ENCODE measurements at places on chromosomes 6 and 20. TPM values are rescaled to one million over a fixed set of nuclear protein-coding genes. Genes with fewer than 3 reads are reported as not detected.

The TAF11 gene
- 18.2 TPM for total RNA-seq

The C20orf202 gene
- not detected for total RNA-seq

The NFYA gene
- total RNA-seq: 14.9 TPM

DNA sequence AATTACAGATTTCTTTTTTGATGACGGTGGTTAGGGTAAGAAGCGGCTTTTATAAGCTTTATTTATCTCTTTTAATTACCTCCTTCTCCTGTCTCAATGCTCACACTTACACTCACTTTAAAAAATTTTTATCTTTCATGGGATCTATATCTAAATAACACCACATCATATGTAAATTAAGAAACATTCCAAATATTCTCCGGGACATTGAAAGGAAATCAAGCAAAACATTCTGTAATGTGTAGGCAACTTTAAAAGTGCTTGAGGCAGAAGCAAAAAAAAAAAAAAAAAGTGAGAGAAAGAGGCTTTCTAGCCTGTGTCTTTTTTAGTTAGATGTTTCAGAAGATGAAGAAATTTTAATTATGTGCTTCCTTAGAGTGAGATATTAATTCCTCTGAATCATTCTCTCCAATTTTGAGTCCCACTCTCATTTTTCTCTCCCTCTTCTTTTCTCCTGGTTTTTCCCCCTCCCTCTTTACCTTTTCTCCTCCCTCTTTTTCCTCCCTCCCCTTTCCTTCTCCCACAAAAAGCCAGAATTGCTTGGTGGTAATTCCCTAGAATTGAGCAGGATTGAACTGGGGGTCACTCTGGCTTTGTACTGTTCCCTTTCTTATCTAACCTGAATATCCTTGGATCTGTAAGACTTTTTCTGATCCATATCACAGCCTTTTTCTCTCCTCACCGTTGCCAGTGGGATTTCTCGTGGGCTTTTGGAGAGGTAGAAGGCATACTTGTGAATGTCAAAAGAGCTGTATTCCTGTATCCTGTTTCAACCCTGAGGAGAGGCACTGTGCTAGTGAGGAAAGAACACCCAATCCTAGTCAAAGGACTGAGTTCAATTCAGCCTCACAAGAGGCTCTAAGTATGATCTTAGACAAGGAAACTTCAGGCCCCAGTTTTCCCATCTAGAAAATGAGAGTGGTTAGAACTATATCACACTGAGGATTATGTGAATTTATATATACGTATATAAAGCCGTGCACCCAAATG lies 30.4 kb downstream of the KCNQ5 start:
- DNase-seq: no peak

GRCh38 chr6:105364243-105364642 lies 38.6 kb downstream of the PREP start:
- no peak for DNase-seq

GRCh38 chr6:104159045-104159618 lies 700.6 kb downstream of the HACE1 start:
- no peak for DNase-seq

- no peak for DNase-seq
These were observed 417.6 kb downstream of the UTRN start for GRCh38 chr6:144702781-144703180.

DNA sequence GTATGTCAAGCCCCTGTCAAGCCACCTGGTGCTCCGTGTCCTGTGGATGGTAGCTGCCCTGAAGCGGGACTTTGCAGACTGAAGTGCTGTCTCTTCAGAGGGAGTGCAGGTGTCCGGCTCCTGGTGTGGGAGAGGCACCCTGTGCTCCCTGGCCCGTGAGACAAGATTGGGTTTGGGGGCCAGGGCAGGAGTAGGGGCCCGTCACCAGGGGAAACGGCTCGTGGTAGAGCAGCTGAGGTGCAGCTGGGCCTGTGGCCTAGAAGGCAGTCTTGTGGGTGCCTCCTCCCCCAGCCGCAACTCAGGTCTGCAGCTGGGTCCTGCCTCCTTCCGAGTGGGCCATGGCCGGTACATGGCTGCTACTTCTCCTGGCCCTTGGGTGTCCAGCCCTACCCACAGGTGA lies at the start of gene PTCRA:
TSS of gene PTCRA (plus strand) at position 322 of the 400 bp plus-strand sequence. CDS start at position 339, 17 bp downstream.
- DNase-seq: no peak

Data from HFFc6 (cell line).